ENCODE measurements at places on chromosomes 3 and 15.

DNA sequence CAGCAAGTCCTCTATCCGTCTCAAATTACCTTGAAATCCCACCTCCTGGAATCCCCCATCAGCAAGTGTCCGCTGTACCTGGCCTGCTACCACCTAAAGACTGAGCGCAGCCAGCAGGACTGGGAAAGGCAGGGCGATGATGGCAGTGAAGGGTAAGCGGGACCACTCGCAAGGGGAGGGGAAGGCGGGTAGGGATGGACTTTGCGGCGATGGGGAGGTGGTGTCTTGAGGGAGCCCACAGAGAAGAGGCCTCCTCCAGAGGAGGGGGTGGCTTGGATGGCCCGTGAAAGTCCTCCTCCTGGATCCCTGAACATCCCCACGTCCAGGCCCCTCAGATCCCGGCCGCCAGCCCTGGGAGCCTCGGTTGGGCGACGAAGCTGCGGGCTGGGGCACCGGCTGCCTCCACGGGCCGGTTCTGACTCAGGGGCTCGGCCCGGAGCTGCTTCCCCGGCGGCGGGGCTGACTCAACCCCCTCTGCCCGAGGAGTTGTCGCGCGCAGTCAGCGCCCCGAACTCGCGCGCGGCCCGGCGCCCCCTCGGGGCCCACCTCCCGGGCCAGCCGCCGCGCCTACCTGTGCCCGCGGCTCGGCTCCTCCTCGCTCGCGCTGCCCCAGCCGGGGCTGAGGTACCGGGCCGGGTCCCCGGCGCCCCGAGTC, 512 bp downstream of the LARP6 start:
- DNase-seq: no peak

DNA sequence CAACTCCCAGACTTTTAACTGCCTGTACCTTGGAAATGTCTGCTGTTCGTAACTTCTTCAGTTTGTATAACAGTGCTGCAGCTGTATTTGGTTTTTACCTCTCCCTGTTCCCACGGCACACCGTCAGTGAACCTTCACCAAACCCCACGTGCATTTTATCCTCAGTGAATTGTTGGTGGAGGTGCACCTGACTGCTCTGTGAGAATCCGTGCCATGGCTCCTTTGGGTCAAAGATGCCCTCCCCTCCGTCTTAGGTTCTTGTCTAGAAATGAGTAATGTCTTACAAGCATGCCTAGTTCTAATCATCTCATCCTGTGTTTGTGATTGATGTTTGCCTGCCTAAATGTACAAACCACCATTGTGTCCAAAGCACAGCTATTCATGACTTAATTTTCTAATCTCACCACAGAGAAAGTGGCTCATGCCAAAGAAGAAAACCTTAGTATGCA, 28.2 kb downstream of the TPM1 start:
- DNase-seq: no peak

DNA sequence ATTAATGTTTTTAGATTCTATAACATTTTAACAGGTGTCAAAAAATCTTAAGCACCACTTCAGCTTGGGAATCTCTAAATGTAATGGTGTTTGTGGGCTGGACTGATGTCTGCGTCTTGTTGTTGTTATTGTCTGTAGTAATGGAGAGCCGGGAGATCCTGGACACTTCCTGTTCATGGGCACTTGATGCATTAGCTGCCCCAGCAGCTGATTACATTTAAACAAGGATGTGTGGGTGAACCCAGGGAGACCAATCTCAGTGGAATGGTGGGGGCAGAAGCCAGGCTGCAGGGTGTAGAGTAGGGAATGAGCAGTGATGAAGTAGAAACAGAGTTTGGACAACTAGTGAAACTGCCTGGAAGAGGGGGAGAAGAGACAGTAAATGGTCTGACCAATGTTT, 7.8 kb downstream of the CCR5AS start:
- DNase-seq: no peak

- no peak for DNase-seq
Observed at GRCh38 chr15:95822961-95823360, 507.5 kb upstream of the NR2F2 start.

GRCh38 chr3:177905173-177906125, 630.8 kb upstream of the KCNMB2 start:
- DNase-seq: no peak

GRCh38 chr3:73781541-73781940, 156.8 kb upstream of the PDZRN3 start:
- DNase-seq: no peak

DNA sequence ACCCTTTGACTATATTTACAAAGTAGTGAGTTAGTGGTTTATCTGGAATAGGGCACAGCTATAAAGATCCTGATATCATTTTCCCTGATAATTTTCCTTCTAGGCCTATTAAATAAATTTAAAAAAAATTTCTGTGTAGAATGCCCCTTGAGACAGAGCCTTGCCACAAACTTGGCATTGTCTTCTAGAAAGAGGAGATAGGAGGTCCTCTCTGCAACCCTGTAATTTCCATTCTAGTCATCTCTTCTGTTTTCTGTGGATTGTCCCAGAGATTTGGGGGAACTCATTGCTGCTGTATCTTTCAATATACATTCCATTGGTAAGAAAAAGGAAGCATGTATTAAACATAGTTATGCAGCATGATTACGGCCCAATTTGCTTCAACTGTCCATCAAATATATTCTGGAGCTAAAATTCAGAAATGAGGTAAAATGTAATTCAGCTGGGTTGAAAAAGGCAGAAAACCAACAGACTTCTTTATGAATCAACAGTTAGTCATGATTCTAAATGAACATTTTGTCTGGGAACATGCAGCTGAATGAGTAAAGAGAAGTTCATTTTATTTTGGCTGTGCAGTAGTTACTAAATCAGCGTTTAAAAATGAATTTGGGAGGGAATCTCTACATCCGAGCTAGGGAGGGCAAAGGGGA, 401.1 kb downstream of the NAALADL2 start:
- no peak for DNase-seq

- DNase-seq: no peak
Observed at GRCh38 chr3:189721873-189722665, 90.9 kb downstream of the TP63 start.

DNA sequence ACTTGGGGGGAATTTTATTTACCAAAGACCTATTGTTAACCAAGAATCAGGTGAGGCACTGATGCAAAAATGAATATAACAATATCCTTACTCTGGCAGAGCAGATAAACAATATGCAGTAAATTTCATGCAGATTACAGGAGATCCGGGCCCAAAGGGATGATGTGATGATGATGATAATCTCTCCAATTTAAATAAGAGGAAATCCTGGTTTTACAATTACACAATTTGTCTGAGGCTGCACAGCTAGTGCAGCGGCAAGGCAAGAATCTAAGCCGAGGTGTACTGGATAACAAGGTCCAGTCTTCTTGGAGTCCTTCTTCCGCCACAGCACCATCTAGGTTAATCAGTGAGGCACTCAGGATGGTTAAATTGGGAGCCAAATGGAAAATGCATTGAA, 2.4 kb upstream of the MESD start:
- no peak for DNase-seq

- DNase-seq: no peak
Observed at GRCh38 chr3:14889205-14889604, 58.2 kb upstream of the NR2C2 start.

DNA sequence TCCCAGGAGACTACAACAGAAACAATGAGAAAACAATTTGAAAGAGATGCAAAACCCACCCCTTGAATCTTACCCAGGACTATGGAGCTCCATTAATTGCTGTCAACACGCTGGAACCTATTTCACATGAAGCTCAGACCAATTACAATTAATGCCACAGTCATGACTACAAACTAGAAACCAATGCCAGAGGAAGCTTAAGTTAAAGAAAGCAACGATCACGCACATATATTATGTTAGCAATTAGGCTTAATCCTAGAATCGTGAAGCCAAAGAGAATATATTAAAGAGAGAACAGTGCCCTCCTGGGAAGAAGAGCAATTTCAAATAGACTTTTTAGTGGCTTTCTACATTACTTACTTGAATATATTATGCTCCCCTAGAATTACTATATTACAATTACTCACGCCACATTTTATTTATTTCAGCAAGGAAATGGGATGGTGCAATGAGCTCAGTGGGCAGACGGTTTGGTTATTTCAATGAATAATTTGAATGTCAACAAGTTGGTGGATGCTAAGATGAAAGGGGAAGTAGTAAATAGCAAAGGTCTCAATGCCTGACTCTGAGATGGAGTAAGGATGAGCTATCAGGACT, 125.5 kb downstream of the GREM1 start:
- no peak for DNase-seq

- DNase-seq: no peak
Observed at GRCh38 chr3:53493963-53494791, at the start of gene CACNA1D. Gene CACNA1D (plus strand): TSS chr3:53494611. CDS start chr3:53495167, 556 bp downstream.

DNA sequence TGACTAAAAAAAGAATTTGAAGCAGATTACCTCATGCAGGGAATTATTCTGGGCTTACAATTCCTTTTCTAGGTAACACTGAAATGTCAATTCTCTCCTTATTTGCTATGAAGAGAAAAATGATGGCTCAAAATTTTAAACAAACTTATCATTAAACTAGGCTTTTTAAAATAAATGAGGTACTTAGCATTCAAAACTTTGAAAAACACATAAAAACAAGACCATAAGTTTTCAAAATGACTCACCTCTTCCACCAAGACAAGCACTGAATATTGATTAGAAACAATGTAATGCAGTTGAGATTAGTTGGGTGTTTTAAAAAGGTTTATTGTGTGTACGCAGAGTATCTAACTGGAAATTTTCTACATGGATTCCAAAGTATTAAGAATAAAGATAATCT, 154.6 kb downstream of the ADAM10 start:
- no peak for DNase-seq

DNA sequence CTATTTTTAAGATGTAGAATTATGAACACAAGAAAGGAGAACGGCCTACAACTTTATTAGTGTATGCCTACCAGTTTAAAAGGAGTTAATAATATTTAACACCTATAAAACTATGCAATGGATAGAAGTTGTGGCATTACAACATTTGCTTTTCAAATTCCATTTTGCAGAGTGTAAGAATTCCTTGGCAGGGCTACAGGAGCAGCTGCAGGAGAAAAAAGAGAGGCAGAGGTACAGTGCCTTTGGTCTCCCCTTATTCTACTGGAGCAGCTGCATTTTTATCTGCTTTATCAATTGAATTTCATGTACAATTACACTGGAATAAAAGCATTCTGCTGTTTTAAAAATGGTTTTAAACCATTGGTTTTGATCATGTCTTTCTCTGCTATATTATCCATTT, 145.7 kb upstream of the KCNH8 start:
- no peak for DNase-seq

DNA sequence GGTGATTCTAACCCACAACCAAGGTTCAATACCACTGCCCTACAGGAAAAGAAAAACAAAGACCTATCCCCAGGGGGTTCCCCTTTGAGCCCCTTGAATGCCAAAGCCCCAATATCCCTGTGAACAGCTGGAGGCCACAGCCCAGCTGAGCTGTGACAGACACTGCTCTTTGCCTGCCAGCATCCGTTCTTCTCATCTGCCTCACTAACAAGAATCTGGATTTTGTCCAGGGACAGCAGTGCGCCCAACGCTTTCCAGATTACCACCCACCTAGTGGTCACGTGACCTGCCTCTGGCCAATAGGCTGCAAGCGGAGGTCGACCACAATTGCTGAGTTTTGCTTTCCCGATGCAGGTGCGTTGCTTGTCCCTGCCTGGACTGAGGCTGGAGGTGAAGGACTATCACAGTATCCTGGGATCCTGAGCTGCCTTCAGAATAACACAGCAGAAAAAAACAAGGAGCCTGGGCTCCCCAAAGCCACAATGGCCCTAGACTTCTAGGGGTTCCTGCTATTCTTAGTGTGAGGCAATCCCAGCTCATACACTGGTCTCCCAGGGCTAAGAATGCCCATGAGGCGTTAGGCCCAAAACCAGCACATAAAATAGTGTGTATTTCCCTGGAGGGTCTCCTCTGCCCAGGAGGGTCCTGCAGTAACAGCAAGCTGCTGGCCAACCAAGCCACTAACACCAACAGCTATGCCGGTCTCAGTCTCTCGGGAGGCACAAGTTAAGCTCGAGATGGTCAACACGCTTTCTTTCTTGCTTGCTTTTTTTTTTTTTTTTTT, 13.8 kb downstream of the BDH1 start:
- DNase-seq: no peak

- DNase-seq: no peak
Observed at GRCh38 chr15:92619145-92620101, 36.2 kb downstream of the FAM174B start.

GRCh38 chr3:4198491-4198890, 104.7 kb upstream of the SETMAR start:
- no peak for DNase-seq

GRCh38 chr3:193865339-193865738, 270.6 kb upstream of the HES1 start:
- no peak for DNase-seq

DNA sequence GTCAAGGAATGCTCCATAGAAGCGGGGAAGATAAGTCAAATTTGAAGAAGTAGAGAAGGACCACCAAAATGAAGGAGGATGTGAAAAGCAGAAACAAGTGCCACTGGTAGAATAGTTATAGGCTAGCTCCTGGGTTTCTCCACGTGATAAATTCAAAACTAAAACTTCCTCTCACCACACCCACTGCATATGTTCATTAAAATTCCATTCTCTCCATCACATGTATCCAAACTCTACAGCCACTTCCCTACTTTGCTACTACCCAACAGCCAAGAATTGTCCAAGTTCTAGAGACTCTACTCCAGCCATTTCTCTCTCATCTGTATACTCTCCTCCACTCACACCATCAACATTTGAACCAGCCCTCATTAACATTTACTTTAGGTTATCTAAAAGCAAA, 60.5 kb downstream of the COL8A1 start:
- no peak for DNase-seq

GRCh38 chr15:24761704-24762302, 86.2 kb downstream of the NPAP1 start:
- DNase-seq: no peak

DNA sequence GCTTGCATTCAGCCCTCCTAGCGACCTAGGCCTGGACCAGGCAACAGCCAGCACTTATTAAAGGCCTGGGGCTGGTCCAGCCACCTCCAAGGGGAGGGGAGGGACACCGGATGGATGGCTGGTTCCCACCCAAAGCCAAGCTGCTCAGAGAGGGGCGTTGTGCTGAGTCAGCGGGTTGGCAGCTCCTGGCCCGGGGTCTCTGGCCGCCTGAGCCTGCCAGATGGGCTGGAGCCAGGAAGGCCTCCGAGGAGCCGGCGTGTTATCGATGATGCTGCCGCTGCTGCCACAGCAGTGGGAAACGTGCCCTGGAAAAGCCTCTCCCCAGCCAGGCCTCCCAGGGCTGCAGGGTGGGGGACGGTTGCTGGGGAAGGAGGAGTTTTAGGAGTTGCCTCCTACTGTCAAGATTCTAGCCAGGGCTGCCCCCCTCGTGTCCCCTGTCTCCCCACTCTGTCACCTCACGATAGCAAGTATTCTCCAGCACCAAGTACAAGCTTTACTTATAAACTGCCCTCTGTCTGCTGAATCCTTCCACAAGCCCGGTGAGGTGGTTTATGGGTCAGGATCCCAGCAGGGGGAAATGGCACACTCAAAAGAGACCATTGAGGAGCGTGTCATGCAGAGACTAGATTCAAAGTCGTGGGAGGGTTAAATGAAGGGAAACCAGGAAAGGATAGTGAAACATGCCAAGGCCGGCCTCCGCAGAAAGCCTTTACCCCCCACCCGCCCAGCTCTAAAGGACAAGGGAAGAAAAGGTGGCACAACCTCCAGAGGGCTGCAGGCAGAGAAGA, 43.2 kb upstream of the TSEN2 start:
- DNase-seq: no peak

Data from activated T-helper 2 cell treated with anti-CD3 and anti-CD28 coated beads, Interferon-gamma antibody, Interleukin-2, Interleukin-4, amounts not matched to agents 10 μg/mL and 5 μg/mL and 100 μg/mL, durations not matched to agents 14 hours and 24 hours and 36 hours (primary cell).